ENCODE measurements at places on chromosomes 1 and 21.

DNA sequence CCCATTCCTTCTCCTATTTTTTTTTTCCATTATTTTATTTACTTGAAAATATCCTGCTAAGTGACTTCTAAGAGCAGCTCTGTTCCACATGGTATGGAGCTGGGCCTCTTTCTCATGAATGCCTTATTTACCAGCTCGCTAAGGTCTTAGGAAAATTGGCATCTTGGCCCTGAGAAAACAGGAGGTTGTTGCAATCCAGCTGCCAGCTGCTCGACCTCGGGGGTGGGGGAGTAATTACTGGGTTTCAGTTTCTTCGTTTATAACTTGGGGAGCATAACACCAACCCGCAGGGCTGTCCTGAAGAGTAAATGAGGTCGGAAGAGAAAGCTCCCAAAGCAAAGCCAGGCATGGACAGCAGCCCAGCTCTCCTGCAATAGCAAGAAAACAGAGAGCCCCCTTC is 176.3 kb downstream of the AJAP1 start:
- no peaks in the 10 kb centered on the region for H3K4me1 ChIP-seq
- no peaks in the 10 kb centered on the region for H3K36me3 ChIP-seq

DNA sequence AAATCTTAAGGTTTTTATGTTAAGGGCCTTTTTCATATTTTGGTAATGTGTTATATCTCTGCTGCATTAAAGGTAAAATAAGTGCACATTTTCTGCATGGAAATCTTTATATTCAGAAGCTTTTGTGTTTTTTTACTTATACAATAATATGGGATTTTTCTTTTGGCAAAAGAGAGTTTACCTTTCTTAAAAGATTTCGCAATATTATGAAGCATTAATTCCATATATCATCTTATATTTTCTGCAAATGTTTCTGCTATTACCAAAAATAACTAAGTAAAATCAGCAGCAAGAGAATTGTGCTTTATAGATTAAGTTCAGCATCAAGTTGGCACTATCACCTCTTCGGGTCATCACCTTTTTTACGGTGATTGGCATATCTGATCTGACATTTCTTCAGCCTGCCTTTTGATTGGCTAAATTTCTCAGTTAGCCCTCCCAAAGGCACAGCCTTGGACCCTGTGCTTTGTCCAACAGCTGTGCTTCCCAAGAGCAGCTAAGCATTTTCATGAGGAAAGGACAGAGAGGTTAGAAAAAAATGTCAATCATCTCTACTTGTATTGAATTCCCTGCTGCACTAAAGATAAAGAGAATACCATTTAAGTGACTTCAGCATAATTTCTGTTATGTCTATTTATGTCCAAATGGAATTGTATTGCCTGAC is 767.1 kb upstream of the PRMT6 start:
- H3K4me3 ChIP-seq = no peak overlapping the region
- no peak overlapping the region for H3K27ac ChIP-seq
- H3K36me3 ChIP-seq = no peaks in the 10 kb centered on the region
- H3K4me1 ChIP-seq = no peaks in the 10 kb centered on the region

DNA sequence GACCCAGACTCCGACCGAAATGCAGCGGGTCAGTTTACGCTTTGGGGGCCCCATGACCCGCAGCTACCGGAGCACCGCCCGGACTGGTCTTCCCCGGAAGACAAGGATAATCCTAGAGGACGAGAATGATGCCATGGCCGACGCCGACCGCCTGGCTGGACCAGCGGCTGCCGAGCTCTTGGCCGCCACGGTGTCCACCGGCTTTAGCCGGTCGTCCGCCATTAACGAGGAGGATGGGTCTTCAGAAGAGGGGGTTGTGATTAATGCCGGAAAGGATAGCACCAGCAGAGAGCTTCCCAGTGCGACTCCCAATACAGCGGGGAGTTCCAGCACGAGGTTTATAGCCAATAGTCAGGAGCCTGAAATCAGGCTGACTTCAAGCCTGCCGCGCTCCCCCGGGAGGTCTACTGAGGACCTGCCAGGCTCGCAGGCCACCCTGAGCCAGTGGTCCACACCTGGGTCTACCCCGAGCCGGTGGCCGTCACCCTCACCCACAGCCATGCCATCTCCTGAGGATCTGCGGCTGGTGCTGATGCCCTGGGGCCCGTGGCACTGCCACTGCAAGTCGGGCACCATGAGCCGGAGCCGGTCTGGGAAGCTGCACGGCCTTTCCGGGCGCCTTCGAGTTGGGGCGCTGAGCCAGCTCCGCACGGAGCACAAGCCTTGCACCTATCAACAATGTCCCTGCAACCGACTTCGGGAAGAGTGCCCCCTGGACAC is 534 bp downstream of the C1orf56 start:
- H3K27me3 ChIP-seq = no peaks in the 10 kb centered on the region
- H3K4me3 ChIP-seq = peak overlapping the region; percentile 94
- peaks cover 27% of the 10 kb centered on the region for H3K36me3 ChIP-seq
- DNase-seq = peak; percentile 58
- H3K4me1 ChIP-seq = peaks cover 42% of the 10 kb centered on the region
- H3K27ac ChIP-seq = peak overlapping the region; percentile 89

DNA sequence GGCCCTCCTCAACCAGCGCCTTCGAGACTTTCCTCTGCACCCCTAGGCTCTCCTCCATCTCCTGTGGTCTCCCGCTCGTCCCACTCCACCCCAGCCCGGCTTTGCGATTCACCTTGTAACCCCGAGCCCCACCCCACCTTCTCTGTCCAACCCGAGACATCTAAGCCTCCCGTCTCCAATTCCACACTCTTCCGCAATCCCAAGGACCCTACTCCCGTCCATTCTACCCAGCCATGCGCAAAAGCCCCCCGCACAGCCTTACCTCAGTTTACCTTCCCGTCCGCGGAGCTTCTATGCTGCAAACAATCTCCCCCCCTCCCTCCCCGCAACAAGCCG is 174 bp downstream of the SH3BP5L start:
- H3K4me3 ChIP-seq = peak overlapping the region; percentile 93
- DNase-seq = no peak
- peaks cover 47% of the 10 kb centered on the region for H3K36me3 ChIP-seq
- peaks cover 62% of the 10 kb centered on the region for H3K4me1 ChIP-seq
- no peaks in the 10 kb centered on the region for H3K27me3 ChIP-seq

DNA sequence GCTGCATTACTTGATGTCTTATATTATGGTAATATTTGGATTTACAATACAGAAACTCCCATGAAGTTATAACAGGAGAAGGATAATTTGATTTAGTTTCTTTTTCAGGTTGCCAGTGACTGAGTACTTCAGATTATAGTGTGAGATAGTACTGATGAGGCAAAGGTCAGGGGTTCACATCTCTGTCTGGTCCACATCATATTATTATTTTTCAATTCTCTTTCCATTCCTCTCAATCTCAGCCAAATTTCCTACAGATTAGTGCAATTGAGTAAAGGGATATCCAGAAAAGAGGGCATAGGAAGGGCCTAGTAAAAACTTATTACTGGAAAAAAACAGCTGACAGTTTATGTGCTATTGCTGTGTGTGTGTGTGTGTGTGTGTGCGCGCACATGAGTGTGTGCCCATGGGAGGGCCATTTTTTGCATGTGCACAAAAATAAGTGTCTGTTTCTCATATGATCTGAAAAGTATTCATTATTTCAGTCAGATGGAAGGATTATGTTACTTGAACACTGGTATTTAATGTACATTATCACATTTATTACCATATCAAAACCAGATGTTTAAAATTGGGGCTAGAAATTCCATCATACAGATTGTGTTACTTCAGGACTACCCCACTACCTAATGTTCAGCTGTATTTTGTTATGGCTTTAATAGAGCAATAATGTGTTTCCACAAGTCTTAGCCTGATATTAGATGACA is 78.3 kb upstream of the KCNK2 start:
- H3K27ac ChIP-seq = no peak overlapping the region
- no peaks in the 10 kb centered on the region for H3K27me3 ChIP-seq
- H3K36me3 ChIP-seq = no peaks in the 10 kb centered on the region

GRCh38 chr1:92943502-92943847 is 17.8 kb downstream of the DIPK1A start:
- H3K27ac ChIP-seq = peak overlapping the region; percentile 68
- no peak for DNase-seq
- H3K27me3 ChIP-seq = no peaks in the 10 kb centered on the region
- H3K4me3 ChIP-seq = peak overlapping the region; percentile 19
- H3K4me1 ChIP-seq = peaks cover 89% of the 10 kb centered on the region

DNA sequence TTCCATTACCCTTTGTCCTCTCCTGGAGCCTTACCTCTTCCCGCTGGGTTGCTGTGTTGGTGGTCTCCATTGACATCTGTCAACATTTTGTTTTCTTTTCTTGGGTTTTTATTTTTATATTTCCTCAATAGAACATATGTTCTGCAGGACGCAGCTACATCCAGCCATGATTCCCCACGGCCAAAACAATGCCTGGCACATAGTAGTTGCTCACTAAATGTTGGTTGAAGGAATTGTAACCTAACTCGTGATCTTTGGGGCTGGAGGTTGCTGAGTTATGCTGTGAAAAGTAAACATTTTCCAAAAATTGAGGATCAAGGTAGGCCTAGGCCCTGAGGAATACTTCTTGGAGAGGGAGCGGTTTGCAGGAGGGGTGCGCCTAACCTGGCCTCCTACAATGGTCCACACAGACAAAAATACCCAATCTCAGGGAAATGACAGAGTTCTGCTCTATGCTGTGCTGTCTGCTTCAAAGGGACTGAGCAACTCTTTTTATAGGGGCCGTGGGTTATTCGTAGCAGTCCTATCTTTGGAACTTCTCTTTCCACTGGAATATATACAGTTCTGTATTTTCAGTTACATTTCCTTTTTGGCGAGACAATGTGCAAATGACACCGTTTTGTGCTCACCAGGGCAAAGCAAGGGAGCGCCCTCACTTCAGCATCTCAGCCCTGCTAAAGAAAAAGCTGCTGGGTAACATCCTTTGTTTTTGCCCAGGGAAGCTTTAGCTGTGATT is 1.4 kb downstream of the PDPN start:
- H3K27ac ChIP-seq = no peak overlapping the region
- peaks cover 65% of the 10 kb centered on the region for H3K27me3 ChIP-seq
- H3K36me3 ChIP-seq = no peaks in the 10 kb centered on the region
- no peak for DNase-seq

GRCh38 chr1:82582347-82582746 is 781.6 kb downstream of the ADGRL2 start:
- no peaks in the 10 kb centered on the region for H3K36me3 ChIP-seq
- no peak for DNase-seq
- no peak overlapping the region for H3K27ac ChIP-seq
- H3K27me3 ChIP-seq = no peaks in the 10 kb centered on the region

DNA sequence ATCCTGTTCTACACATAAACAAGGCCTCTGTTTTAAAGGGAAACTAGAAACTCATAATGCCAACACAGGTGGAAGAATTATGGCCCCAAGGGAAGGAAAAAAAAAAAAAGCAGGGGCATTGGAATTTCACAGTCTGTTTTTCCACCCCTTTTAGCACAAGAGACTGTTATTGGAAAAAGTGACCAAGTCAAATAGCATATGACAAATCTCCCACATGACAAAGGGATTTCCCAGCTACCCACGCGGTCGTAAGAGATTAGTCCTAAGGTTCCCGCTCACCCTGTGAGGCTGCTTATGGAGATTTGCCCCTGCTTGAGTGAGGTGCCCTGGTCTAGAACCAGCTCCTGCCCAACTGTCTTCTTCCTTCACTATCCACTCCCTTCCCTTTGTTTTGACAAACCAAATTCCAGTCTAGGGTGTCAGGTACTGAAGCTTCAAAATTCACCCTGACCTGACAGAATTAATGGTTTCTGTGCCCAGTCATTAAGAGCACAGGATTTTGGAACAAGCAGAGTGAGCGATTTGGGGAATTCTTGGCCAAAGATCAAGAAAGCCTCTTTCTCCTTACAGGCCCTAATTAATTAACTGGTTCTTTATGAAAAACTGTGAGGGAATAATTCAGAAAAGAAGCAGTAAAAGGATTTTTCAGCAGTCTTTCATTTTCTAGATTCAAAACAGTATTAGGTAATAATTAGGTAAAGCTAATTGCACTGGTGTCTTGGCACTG is 107.3 kb downstream of the NMNAT2 start:
- peaks cover 11% of the 10 kb centered on the region for H3K4me1 ChIP-seq
- H3K27me3 ChIP-seq = peaks cover 4% of the 10 kb centered on the region
- H3K27ac ChIP-seq = no peak overlapping the region
- no peaks in the 10 kb centered on the region for H3K36me3 ChIP-seq

DNA sequence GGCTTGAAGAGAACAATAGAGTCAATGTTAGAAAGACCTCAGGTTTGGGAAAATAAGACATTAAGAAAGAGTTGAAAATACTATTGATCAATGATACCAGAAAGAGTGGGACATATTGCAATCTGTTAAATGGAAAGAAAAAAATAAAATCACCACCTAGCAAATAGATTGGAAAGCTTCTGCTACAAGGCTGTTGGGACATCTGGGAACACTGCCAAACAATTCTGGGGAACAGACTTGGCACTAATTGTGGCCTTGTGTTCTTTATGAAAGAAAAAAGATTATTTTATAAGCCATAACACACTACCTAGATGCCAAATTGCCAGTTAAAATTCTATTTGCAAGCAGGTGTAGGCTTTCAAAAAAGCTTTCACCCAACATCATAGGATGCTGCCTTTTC is 137.8 kb downstream of the TSEN15 start:
- no peak for DNase-seq
- no peaks in the 10 kb centered on the region for H3K4me1 ChIP-seq
- H3K27me3 ChIP-seq = peaks cover 6% of the 10 kb centered on the region
- H3K36me3 ChIP-seq = no peaks in the 10 kb centered on the region
- no peak overlapping the region for H3K4me3 ChIP-seq

GRCh38 chr1:162899422-162900146 is 38.6 kb upstream of the CCDC190 start:
- no peak for DNase-seq
- H3K4me3 ChIP-seq = no peak overlapping the region
- peaks cover 2% of the 10 kb centered on the region for H3K27me3 ChIP-seq
- H3K4me1 ChIP-seq = no peaks in the 10 kb centered on the region

DNA sequence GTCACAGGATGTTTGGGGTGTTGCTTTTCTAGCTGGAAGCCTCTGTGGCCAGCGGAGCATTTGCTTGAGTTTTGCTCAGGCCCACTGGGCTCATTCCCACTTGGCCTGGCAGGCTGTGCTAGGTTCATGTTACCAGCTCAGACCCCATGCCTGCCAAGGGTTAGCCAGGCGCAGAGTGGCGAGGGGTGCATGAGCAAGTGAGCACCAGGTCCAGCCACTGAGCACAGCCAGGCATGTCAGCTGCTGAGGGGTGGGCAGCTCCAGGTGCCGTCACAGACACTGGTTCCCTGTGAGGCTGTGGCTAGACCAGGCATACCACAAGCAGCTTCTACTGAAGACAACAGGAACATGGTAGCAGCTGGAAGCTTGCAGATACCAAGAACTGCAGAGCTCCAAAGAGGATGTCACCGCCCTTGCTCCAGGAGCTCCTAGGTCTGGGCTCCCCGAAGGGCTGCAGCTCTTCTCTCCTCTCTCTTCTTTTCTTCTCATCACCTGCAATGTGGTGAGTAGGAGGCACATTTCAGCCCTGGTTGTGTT is 52.0 kb upstream of the CYYR1 start:
- no peaks in the 10 kb centered on the region for H3K4me1 ChIP-seq
- no peak for DNase-seq
- H3K27ac ChIP-seq = no peak overlapping the region
- no peaks in the 10 kb centered on the region for H3K36me3 ChIP-seq

GRCh38 chr1:57620605-57621004 is 196.7 kb upstream of the DAB1 start:
- H3K36me3 ChIP-seq = no peaks in the 10 kb centered on the region
- no peak overlapping the region for H3K4me3 ChIP-seq
- DNase-seq = no peak
- no peaks in the 10 kb centered on the region for H3K4me1 ChIP-seq
- no peak overlapping the region for H3K27ac ChIP-seq
